ENCODE measurements at places on chromosomes 12 and 14.
A peak's percentile ranks its signal among the peaks of the same experiment; 100 is the strongest.

DNA sequence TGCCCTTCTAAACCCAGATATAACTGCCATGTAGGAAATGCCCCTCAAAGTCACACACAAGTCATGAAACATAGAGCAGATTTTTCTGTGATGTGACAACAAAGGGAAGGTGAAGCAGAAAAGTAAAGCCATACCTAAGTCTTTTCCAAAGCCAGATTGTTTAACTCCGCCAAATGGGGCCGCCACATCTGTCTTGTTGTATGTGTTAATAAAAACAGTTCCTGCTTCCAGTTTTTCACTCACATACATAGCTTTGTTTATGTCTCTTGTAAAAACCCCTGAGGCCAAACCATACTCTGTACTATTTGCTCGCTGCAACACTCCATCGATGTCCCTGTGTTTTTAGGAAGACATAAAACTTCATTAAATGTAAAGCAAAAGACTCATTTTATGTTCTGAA lies 40.3 kb downstream of the NOPCHAP1 start:
- DNase-seq: no peak

- DNase-seq: no peak
These were observed 276.8 kb downstream of the PCNX1 start for GRCh38 chr14:71183876-71184689.

DNA sequence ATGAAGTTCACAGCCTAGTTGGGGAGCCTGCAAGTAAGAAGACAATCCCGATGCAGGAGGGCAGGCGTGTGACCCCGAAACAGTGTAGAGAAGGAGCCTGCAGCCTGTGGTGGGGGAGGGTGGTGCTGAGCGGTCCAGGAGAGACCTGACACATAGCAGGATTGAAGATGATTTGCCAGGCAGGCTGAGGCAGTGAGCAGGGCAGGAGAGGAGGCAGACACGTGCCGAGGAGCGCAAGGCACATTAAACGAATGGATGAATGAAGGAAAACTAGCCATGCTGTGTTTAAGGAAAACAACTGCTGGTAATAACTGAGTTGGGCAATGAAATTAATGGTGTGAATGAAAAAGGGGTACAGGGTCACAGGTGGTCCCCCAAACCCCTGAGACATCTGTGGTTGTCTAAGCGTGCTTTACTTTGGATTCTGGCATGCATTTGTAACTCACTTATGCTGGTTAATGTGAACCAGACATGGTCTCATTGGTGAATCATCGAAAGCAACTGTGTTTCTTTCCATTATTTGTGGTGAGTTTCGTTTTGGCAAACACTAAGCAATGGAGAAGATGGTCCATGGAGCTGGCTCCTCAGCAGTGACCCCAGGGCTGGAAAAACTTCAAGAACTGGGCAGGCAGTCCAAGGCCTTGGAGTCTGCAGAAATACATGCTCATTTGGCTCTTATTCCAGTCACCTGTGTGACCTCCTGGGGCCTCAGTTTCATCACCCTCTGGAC lies 96.9 kb upstream of the EVL start:
- no peak for DNase-seq

GRCh38 chr14:32934881-32935633 lies 3.6 kb upstream of the NPAS3 start:
- no peak for DNase-seq

DNA sequence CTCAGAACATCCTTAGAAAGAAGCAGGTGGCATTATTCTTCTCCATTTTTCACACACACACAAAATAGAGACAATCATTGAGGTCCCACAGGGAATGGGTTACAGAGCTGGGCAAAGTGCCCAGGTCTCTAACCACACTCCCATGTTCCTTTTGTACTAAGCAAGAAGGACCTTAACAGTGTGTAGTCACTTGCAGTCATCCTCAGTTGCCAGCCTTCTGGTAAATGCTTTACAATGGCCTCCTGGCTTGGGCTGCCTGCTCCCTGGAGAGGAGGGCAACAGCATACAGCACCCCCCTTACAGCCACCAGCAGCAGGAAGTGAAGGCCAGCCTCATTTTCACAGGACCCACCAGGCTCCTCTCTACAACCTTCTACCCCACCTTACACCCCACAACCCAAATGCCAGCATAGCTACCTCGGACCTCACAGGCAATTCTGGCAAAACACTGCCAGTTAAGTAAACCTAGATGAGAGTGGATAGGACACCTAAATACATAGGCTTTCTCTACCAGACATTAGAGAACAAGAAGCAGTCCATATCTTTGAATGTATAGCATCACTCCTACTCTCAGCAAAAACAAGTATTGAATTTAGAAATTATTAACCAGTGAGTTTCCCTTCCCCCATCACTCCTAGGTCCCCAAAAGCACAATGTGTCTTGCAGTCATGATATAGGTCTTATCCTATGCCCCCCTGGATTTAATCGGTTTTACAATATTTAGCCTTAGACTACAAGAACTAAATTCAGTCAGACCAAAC lies 88.1 kb downstream of the PPP2R5E start:
- DNase-seq: no peak

DNA sequence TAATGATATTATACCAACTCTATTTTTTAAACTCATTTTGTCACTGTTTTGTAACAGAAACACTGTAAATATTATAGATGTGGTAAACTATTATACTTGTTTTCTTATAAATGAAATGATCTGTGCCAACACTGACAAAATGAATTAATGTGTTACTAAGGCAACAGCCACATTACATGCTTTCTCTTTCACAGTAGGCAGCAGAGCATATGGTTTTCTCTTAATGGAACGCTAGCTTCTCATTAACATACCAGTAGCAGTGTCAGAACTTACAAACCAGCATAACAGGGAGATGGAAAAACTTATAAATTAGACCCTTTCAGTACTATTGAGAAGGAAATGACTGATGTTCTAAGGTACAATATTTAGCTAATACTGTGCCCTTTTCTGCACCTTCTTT lies 398.8 kb downstream of the PRKD1 start:
- DNase-seq: no peak

DNA sequence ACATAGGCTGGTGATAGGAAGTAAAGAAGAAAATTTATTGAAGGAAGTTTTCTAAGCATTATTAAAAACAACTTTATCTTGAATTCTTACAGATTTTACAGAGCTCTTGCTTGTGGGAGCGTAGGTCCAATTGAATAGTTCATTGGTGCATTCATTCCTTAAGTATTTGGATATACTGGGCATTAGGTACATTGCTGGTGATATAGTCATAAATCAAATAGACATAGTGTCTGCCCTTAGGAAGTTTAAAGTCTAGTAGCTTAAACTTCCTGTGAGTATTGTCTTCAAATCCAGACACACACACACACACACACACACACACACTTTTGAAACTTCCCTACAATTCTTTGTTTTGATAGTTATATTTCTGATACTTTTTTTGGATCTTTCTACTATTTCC lies 226.7 kb downstream of the FUT8 start:
- no peak for DNase-seq

DNA sequence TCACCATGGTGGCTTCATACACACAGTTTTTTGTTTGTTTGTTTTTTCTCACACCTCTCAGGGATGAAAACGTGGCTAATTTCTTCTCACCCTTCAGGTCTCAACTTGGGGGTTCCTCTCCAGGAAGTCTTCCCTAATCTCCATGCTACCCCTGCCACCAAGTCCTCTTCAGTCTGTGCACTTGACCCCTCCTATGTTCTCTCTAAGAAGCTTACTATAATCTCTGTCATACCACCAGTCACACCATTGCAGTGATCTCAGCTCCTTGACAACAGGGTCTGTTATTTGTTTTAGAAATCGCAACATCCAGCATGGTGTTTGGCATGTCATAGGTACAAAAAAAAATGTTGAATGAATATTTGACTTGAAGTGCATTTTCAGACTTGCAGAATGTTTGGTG lies 83.4 kb downstream of the PRORP start:
- DNase-seq: no peak

DNA sequence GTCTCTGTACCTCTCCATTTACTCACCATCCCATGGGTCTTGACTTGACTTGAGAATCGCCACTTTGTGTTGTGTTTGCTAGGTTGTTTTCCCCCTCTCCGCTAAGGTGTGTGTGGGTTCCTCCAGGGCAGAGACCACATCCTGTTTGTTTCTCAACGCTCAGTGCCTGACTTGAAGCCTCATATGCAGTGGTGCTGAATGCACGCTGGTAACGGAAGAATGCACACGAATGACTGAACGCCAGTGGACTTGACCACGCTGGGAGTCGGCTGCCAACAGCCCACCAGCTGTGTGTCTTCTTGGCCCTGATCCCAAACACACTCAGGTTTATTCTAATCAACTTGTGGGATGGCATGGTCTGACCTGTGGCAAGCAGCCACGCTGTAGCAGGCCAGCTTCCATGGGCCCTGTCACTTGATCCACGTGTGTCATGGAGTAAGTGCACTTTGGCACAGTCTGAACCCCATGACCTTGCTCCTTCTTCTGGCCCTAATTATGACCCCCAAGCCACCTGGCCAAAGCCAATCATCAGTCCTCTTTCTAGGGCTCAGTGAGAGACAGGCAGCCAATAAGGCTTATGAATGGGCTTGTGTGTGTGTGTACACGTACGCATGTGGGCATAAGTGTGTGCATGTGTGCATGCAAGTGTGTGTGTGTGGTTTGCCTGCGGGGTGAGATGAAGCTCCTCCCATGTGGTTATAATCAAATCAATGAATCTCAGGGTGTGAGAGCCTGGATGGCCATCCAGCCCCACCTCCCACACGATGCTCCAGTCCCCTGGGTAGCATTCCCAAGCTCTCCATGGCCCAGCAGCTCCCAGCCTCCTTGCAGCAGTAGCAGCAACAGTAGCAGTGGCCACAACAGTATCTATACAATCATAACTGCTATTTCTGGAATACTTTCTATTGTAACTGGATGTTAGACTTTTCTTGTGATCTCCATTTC lies 6.4 kb upstream of the TC2N start:
- peak; percentile 50 for DNase-seq

GRCh38 chr12:21788089-21788983 lies 13.8 kb upstream of the KCNJ8 start:
- DNase-seq: no peak

GRCh38 chr12:90079529-90080210 lies 371.0 kb upstream of the ATP2B1 start:
- no peak for DNase-seq

GRCh38 chr14:96177766-96178375 lies 26.8 kb upstream of the BDKRB2 start:
- DNase-seq: no peak

DNA sequence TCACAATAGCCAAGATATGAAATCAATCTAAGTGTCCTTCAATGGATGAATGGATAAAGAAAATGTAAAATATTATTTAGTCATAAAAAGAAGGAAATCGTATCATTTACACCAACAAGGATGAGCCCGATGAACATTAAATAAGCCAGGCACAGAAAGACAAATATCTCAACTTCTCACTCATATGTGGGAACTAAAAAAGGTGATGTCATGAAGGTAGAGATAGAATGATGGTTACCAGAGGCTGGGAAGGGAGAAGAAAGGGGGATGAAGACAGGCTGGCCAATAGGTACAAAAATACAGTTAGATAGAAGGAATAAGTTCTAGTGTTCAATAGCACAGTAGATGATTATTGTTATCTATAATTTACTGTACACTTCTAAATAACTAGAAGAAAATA lies 94.9 kb upstream of the RAP1B start:
- no peak for DNase-seq

DNA sequence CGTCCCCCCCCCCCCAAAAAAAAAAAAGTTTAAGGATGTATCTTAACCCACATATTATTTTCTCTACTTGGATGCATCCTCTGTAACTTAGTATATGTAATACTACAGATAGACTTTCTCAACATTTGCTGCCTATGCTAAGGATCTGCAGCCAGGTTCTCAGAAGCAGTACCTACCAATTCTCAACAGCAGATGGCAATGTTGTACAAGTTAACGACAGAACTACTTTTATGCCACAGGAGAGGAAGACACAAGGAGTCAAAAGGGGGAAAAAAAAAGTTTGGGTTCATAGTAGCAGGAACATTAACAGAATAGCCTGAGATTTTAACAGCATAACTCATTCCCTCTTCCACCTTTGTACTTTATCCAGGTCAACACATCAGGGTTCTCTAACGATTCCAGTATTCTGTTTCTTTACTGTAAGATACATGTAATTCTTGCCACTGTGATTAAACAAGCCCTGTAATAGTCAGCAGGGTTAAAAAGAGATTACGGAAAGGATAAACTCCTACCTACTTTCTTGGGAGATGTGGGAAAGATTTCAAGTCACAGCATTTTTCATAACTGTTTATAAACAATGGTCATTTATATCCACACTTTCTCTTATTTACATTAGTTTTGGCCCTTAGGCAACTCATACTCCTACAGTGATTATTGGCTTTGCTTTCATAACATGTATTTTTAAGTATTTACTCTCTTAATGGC lies 5.7 kb upstream of the NEK9 start:
- DNase-seq: peak; percentile 11

DNA sequence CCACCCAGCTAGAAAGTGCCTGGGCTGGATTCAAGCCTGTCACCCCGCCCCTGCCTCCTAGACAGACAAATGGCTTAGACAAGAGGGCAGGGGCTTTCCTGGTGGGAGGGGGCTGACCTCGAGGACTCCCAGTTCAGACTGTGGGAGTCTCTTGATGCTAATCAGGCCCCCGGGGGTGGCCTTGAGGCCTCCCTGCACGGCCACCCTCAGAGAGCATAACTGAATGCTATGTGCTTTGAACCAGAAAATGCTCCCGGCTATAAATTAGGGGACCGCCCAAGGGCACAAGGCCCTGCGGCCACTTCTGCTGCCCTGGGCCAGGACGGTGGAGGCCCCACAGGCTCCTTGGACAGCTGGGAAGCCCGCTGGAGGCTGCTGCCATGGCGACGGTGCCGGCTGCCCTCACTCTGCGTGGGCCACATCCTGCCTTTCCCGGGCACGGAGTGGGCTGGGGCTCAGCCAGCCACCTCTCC lies 111.0 kb upstream of the NCOR2 start:
- no peak for DNase-seq

DNA sequence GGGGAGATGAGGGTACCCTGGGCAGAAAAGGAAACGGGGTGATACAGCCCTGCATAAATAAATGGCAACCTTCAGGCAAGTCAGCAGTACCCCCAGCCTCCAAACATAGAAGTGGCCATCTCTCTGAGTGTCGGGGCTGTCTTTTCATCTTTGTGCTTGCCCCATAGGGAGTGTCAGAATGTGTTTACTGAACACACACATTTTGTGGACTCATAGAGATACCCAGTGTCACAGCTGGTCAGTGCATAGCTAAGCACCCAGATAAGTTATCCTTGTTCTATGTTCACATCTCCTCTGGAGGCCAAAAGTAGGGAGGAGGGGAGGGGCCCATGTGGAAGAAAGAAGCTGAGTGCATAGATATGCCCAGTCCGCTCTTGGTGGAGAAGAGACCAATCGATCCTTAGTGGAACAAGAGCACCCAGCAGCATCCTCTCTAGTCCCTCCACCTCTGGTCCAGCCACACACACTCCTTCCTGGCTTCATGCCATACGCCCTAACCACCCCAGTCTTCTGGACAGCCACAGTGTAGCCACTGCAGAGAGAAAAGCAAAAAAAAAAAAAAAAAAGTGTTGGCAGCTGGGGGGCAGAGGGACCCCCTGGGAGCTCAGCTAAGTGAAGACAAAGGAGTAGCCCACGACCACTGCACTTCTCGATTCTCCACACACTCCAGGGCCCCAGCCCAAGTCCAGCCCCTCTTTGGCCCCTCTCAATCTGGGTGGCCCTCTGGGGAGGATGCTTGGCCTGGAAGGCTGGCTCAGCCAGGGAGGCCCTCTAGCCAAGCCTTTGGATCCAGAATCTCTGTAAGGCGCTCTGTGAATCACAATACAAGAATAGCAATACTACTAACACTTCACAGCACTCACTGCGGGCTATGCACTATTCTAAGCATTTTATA lies 2.6 kb downstream of the ITGA7 start:
- DNase-seq: no peak

GRCh38 chr12:70963081-70963660 lies 42.6 kb upstream of the PTPRR start:
- no peak for DNase-seq

- no peak for DNase-seq
These were observed 14.9 kb downstream of the TRPV4 start for GRCh38 chr12:109818253-109818652.
